Left lobe of liver (tissue), 2 donors: ENCODE measurements at places on chromosomes 2 and 18. TPM values are rescaled to one million over a fixed set of nuclear protein-coding genes. Genes with fewer than 3 reads are reported as not detected.

Gene UCN
- 2.2 TPM for total RNA-seq

Gene CAPN14
- total RNA-seq, result not detected

Gene RPIA
- 2.9 TPM for total RNA-seq

Gene RAB6D
- not detected for total RNA-seq

Gene CAVIN2
- total RNA-seq, result 8.6 TPM

Gene ACADL
- total RNA-seq, result 26.8 TPM

Gene SULT1C2
- total RNA-seq, result 1.9 TPM

Gene CHRND
- not detected for total RNA-seq

Gene ABCG5
- 57.0 TPM for total RNA-seq

Gene SERTAD2
- total RNA-seq, result 13.8 TPM

Gene FLACC1
- 0.55 TPM for total RNA-seq

Gene IL1F10
- total RNA-seq, result not detected

Gene BMP10
- 6.1 TPM for total RNA-seq

Gene SLC9A2
- not detected for total RNA-seq

Gene RIT2
- not detected for total RNA-seq

Gene CIAO1
- total RNA-seq, result 45.0 TPM

Gene DYSF
- total RNA-seq, result 30.0 TPM

Gene TP53I3
- total RNA-seq, result 8.0 TPM

Gene RHBDD1
- total RNA-seq, result 21.3 TPM

Gene MAPRE2
- total RNA-seq, result 16.8 TPM

Gene GRHL1
- total RNA-seq, result 4.7 TPM

Gene NAT8
- total RNA-seq, result 26.3 TPM

Gene TOGARAM2
- 0.78 TPM for total RNA-seq

Gene STARD6
- total RNA-seq, result not detected

Gene TNFRSF11A
- 1.1 TPM for total RNA-seq

Gene ACAA2
- 572 TPM for total RNA-seq
